ENCODE measurements at places on chromosomes 16 and 17.

DNA sequence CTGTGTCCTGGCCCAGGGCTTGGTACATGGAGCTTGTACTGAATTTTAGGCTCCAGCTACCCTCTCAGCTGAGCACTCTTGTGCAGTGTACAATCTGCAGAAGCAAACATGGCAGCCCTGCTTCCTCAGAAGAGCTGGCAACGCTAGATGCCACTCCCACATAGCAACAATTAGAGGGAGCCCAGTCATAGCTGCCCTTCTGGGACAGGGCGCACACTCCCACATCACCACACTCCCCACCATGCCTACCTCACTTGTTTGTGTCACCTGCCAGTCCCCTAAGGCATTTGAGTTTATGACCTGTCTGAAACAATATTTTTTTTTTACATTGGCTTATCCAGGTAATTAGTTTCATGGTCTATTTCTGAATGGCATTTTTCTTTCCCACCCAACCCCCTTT is 72.3 kb downstream of the C17orf67 start:
- DNase-seq, result no peak

GRCh38 chr16:85897382-85897781 is 1.6 kb upstream of the IRF8 start:
- DNase-seq, result no peak

DNA sequence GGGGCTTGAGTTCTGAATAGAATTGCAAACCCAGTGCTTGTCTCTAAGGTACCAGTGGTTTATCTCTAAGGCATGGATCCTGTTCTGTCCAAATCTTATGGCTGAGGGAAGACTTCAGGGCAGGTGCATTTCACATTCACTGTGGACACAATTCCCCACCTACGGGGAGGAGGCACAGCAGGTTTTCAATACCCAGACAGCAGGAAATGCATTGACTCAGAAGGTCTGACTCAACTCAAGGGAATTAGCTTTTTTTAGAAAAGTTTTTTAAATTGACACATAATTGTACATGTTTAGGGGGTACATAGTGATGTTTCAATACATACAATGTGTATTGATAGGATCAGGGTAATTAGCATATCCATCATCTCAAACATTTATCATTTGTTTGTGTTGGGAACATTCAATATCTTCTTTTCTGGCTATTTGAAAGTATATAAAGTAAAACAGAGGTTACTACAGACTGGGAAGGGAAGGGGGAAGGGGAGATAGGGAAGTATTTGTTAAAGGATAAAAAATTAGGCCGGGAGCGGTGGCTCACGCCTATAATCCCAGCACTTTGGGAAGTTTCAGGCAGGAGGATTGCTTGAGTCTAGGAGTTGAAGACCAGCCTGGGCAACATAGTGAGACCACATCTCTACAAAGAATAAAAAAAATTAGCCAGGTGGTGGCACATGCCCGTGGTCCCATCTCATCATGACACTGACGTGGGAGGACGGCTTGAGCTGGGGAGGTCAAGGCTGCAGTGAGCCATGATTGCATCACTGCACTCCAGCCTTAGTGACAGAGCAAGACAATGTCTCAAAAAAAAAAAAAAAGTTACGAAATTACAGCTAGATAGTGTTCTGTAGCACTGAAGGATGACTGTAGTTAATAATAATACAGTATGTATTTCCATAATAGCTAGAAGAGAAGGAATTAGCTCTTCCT is 54.9 kb downstream of the RGS9 start:
- DNase-seq, result peak; percentile 10

GRCh38 chr16:85759136-85759535 is 8.2 kb upstream of the C16orf74 start:
- DNase-seq, result no peak

- DNase-seq, result no peak
Measured at GRCh38 chr16:4051591-4051990, 64.7 kb downstream of the ADCY9 start.

DNA sequence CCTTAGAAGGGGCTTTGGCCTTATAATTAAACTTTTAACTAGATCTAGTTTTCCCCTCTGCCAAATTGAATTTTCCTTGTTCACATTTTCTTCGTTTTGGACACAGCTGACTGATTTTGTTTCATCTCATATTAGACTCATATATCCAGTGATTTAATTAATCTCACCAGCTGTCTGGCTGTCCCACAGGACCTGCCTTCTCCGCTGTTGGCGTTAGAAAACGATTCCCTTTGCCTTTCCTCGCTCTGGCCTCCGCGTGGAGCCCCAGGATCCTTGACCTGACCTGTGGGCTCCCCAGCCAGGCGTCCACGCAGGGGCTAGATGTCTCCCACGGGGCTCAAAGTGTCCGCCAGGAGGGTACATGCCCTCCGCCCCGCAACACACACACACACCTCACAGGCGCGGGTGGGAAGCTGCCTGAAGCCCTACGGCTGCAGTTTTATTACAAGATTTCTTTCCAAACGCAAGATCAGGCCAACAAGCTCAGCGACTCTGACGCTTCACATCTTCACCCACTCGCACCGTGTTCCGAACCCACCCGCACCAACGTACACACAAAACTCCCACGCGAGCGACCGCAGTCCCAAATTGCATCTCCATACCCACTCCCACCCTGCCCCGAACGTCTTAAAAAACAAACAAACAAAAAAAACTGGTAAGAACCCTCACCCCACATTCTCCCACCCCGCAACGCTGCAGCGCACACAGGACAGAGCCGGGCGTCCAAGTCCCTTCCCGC is 1.1 kb downstream of the RPRML start:
- no peak for DNase-seq

GRCh38 chr17:17783825-17784656 is 52.7 kb downstream of the SREBF1 start:
- peak; percentile 44 for DNase-seq

- no peak for DNase-seq
Measured at GRCh38 chr16:88441460-88441859, 11.6 kb upstream of the ZFPM1 start.

DNA sequence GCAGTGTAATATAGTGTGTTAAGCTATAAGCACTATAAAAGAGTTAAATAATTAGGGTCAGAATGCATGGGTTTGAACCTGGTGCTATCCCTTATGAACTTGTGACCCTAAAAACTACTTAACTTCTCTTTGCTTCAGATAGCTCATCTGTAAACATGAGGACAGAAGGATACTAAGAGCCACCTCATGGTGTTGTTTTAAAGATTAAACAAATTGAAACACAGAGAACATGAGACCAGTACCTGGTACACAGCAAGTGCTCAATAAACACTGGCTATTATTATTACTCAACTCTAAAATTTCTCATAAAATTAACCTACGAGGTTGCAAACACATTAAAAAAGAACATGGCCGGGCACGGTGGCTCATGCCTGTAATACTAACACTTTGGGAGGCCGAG is 43.3 kb downstream of the SMURF2 start:
- no peak for DNase-seq

GRCh38 chr16:53925107-53925410 is 221.1 kb downstream of the FTO start:
- DNase-seq, result no peak

DNA sequence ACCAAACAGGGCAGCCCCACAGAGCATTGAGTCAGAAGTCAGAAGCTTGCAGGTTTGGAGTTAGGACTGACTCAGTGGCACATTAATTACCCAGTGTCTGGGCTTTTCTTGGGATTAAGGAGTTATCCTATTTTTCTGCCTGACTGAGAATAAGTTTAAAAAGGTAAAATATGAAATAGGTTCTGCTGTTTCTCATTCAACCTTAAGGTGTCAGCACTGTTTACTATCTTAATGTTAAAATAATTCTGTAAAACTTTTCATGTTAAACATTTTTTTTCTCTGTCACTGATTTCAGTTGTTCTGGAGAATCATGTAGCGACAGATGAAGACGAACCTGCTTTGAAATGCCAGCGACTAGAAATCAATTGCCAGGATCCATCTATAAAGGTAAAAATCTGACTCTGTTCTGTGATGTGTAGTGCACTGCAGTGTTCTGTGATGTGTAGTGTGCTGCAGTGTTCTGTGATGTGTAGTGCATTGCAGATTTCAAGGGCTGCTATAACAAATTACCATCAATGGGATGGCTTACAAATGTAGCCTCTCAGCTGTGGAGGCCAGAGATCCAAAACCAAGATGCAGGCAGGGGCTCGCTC is 128.0 kb downstream of the LAT start:
- no peak for DNase-seq

DNA sequence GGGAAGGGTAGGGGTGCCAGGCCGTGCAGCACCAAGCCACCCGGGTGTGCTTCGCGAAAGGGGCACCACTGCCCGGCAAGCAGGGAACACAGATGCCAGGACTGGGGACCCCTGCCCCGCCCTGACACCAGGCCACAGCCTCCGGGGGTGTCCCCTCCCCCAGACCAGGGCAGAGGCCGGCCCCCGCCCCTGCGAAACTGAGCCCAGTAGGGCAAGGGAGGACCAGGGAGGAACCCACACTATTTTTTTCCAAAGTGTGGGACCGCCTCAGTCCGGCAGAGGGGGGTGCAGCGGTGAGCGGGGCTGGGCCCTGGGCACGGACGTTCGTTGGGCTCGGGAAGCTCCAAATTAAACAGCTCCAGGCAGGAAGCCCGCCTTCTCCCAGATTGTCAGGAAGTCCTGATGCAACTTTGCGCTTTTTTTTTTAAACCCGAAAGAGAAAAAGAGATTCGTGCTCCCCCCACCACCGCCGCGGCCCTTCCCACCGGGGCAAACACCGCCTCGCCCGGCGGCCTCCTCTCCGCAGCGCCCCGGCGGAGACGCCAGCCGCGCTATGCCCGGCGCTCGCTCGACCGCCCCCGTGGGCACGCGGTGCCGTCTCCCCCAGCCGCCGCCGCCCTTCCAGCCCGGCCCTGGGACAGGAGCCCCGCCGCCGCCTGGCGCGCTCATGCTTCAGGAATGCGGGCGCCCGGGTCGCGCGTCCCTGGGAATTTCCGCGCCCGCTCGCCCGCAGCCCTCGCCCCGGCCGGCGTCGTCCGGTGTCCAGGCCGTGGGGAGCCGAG is 755 bp downstream of the PIEZO1 start:
- peak; percentile 49 for DNase-seq

DNA sequence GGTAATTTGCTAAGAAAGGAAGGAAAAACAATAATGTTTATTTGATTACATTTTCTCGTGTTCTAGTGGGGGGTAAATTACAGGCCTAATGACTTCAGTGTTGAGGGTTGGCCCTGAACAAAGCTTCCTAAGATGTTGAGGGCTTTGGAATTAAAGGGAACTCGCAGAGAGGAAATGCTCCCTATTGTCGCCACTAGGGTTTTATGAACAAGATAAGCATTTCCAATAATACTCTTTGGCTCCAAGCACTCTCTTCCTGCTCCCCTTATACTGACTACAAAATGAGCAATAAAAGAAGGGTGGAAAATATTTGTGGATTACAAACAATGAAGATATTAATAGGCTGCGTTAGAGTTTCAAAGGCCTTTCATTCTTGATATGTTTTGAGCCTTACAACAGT is 363.6 kb downstream of the HS3ST3B1 start:
- DNase-seq, result no peak

GRCh38 chr17:74738051-74738996 is 1.3 kb downstream of the RAB37 start:
- DNase-seq, result no peak

DNA sequence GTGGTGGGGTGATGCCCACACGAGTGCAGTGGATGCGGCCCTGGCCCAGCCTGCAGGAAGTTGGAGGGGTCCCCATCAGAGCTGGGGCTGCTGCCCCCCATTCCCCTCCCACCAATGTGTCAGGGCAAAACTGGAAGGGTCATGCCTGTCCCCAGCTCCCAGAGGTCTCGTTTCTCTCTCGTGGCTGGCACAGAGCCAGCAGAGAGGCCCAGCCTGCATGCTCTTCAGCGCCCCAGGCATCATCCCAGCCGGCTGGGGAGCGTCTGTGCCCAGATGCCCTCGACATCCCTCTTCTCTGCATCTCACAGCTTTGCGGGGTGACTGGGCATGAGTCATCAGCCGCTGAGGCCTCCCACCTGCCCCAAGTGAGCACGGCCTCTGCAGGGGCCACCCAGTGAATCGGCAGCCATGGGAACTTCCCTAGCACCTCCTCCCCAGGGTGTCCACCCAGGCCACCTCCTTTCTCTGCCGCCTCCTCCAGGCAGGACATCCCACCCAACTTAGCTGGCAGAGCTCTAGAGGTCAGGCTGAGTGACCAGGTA is 9.8 kb upstream of the CSNK1D start:
- no peak for DNase-seq

- DNase-seq, result no peak
Measured at GRCh38 chr16:12184419-12184917, 207.9 kb downstream of the SNX29 start.

GRCh38 chr16:49947907-49948678 is 76.9 kb upstream of the CNEP1R1 start:
- no peak for DNase-seq

DNA sequence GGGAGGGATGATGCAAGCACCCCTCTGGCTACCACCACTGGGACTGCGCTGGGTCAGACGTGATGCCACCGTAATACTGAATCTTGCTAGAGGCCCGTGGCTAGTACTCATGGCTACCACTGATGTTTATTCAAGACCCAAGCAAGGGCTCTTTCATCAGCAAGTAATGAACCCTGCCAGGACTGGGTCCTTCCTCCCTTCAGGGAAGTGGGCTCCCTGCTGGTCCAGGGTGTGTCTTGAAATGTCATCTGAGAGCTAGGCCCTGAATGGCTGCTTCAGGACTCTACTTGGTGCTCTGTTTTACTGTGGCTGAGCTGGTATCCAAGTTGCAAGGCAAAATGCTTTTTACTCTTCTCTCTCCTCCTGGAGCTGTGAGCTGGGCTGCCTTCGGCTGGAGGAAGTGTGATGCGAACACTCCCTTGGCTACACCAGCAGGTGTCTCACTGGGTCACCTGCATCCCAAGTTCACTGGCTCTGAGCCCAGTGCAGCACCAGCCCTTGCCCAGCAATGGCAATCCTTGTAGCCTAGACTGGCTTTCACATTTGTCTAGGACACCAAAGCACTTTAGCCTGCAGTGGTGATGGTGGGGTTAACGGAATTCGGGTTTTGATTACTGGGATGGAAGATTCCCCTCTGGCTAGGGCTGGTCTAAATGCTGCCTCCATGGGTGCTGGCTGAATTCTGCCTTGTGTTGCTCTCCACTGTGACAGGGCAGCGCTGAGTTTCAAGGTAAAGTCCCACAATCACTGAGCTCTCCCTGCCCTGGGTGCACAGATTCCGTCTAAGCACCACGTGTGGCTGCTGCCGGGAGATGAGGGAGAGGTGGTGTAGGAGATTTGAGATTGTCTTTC is 98.6 kb downstream of the USP22 start:
- DNase-seq, result no peak

- no peak for DNase-seq
Measured at GRCh38 chr16:85502357-85502756, 110.8 kb upstream of the GSE1 start.

- DNase-seq, result peak; percentile 67
Measured at GRCh38 chr16:11078812-11079459, 134.6 kb downstream of the CLEC16A start.

- DNase-seq, result no peak
Measured at GRCh38 chr16:10581507-10581906, 1.1 kb upstream of the EMP2 start.

GRCh38 chr16:65062736-65063583 is 58.9 kb downstream of the CDH11 start:
- no peak for DNase-seq
